ENCODE measurements at places on chromosomes 7 and 10. TPM values are rescaled to one million over a fixed set of nuclear protein-coding genes. Genes with fewer than 3 reads are reported as not detected.

The SRRM3 gene
- not detected for total RNA-seq

The STOX1 gene
- total RNA-seq, result 0.29 TPM

The DNAJC12 gene
- total RNA-seq, result 8.8 TPM

The SLC26A3 gene
- not detected for total RNA-seq

The HOXA7 gene
- total RNA-seq, result not detected

Measured in activated CD4-positive, alpha-beta memory T cell treated with anti-CD3 and anti-CD28 coated beads for 36 hours (primary cell).